Activated naive CD8-positive, alpha-beta T cell treated with anti-CD3 and anti-CD28 coated beads, Interleukin-2, amount 50 U/mL, for 16 hours (primary cell): ENCODE measurements at places on chromosomes 6 and 20.
A peak's percentile ranks its signal among the peaks of the same experiment; 100 is the strongest.

DNA sequence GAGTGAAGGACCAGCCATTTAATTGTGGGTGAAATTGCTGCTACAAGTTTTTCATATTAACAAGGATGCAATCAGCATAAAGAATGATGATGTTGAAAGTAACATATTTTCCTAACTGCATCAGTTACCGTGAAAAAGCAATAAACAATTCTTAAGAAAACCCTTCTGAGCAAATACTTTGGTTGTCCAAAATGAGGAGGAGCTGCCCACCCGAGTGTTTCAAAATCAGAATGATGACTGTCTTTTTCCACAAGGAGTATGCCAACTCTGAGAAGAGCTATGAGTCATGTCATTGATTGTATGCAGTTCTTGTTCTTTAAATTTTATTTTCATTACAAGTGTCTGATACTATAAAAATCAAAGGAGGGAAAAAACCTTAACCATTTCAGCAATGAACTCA, 470.5 kb downstream of the COL12A1 start:
- DNase-seq, result no peak

DNA sequence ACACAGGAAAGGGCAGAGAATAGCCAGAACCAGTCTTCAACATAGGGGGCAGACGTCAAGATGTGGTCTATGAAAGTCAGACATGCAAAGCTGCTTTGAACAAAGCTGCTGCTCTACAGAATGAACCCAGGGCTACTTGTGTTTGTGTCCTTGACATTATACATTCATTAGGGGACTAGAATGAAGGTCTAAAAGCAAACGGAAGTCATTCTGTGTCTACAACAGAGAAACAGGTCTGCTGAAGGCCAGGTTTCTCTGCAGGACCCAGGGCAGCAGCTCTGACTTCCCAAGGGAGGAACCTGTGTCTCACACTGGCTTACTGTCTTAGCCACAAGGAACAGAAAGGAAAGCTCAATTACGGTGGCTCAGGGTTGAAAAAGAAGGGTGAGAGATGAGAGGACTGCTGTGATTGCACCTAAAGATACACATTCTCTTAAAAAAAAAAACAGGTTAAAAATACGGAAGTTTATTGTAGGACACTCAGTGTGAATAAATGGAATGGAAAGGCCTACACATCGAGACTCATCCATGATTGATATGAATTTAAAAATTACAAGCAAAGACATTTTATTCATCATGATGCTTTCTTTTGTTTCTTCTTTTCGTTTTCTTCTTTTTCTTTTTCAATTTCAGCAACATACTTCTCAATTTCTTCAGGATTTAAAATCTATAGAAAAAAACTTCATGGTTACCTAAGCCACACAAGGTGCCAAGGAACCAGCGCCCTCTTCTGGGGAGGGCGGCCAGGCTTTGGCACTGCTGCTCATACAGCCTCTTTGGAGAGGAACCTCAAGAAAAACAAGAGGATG, 6.7 kb downstream of the PSMA7 start:
- DNase-seq, result peak; percentile 22

- DNase-seq, result no peak
Observed at GRCh38 chr6:138088326-138088762, 18.9 kb downstream of the PERP start.

GRCh38 chr6:14224359-14225103, 107.0 kb downstream of the CD83 start:
- DNase-seq, result no peak

DNA sequence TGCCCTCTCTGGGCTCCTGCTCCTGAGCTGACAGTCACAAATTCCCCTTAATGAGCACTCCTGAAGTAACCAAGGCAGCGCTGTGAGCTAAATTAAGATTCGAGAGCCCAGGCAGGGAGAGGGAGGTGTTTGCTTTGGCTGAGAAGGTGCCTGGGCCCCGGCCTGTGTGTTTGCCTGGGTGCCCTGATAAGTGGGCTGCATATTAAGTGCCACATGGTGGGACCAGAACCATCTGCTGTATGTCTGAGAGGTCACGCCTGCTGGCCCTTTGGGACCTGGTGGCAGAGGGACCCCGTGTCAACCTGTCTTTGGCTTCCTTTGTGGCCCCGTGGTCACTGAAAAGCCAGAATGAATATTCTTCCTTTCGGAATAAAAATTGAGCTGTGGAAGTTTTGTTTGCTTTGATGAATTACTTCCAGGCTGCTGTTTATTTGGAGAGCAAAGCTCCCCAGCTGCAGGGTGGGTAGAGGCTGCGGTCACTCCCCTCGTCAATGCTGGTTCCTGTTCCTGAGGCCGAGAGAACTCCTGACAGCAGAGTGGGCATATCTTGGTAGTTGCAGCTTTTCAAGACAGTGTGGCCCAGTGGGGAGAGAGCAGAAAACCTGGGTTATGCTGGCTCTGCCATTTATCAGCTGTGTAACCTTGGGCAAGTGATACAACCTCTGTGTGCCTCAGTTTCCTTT, 17.5 kb upstream of the KCNK16 start:
- DNase-seq, result no peak

DNA sequence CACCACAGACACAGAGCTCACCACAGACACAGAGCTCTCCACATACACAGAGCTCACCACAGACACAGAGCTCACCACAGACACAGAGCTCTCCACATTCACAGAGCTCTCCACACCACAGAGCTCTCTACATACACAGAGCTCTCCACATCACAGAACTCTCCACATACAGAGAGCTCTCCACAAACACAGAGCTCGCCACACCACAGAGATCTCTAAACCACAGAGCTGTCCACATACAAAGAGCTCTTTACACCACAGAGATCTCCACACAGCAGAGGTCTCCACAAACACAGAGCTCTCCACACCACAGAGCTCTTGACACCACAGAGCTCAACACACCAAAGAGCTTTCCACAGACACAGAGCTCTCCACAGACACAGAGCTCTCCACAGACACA, 55.8 kb downstream of the ERMARD start:
- no peak for DNase-seq

DNA sequence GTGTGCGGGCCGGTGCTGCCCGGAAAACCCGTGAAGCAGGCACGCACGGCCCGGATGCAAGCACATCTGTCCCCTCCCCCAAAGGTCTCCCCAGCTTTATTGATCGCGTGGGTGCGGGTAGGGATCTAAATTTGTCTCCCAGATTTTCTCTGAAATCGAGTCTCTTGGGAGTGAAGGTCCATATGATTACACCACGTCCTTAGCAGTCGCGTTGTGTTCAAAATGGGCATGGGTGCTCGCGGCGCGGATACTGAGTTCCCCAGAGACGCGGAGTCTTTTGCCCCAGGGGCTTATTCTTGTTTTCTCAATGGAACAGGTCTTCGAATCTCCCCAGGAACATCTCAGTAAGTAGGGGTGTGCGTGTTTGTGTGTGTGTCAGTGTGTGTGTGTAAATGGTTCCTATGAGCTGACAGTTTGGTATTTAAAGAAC, 2.8 kb upstream of the ZNF292 start:
- no peak for DNase-seq

DNA sequence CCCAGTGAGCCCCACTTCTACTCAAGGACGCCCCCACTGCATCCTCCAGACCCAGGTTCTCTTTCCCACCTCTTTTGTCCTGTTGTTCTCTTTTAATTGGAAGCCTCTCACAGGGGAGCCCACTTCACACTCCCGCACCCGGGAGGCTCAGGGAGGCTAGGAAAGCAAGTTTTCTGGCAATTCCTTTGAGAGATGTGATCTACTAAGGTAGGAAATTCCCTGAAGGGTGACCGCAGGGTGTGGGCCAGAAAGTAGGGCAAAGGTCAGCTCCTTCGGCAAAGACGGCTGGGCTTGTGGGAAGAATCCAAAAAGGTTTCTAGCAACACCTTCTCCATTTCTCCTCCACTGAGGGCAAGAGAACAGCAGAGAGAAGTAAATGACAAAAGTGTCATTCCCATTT, 98.1 kb upstream of the PTPN1 start:
- no peak for DNase-seq
